ENCODE measurements at places on chromosomes 4 and X.

DNA sequence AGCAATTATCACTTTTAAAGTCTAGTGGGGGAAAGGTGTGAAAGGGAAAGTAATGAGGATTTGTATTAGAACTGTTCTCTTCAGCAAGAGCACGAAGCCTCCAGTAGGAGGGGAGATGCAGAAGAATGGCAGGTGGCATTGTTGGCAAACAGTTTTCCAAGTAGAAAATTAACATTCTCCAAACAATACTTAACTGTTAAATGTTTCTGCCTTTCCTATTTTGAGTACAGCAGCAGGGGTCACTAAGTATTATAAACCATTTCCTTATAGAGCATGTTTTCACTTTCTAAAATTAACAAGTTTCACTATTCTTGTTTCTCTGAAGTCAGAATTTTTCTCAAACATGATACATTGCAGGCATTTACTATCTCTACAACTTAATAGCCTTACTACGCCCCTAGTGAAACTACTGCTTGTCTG lies 58.7 kb downstream of the LEF1 start:
- H3K4me1 ChIP-seq: no peaks in the 10 kb centered on the region
- no peak for DNase-seq
- H3K36me3 ChIP-seq: no peaks in the 10 kb centered on the region

- no peaks in the 10 kb centered on the region for H3K36me3 ChIP-seq
- H3K4me3 ChIP-seq: no peak overlapping the region
- DNase-seq: no peak
- no peaks in the 10 kb centered on the region for H3K4me1 ChIP-seq
- H3K27ac ChIP-seq: no peak overlapping the region
Observed at GRCh38 chrX:1679238-1679637, 64.4 kb downstream of the ASMT start.

DNA sequence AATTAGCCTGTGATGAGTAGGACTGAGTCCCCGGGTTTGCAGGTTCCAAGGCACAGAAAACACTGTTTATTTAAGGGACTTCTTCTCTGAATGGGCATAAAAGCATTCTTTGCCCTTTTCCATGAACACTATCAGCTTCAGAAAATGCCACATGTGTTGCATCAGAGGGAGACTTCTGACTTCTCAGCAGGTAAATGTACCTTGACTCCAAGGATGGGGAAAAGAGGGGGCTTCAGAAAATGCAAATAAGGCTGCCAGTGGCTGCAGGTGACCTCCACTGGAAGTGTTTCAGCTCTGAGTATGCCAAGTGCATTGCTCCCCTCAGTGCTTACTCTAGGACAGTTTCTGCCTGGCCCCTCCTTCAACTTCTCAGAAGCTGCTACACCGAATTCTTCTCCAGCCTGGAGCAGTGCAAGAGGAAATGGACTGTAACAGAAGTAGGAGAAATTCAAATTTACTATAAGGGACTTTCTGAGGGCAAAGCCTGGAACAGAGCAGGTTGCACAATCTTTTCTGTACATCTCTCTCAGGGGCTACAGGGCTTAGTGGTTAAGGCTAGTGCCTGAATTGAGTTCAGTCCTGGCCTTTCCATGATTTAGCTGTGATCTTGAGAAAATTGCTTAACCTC lies 233.2 kb downstream of the PTTG2 start:
- no peaks in the 10 kb centered on the region for H3K4me1 ChIP-seq
- no peaks in the 10 kb centered on the region for H3K27me3 ChIP-seq
- no peak for DNase-seq
- no peaks in the 10 kb centered on the region for H3K36me3 ChIP-seq

GRCh38 chr4:7396186-7396910 lies 38.4 kb downstream of the PSAPL1 start:
- no peak overlapping the region for H3K4me3 ChIP-seq
- H3K4me1 ChIP-seq: no peaks in the 10 kb centered on the region
- no peaks in the 10 kb centered on the region for H3K36me3 ChIP-seq
- no peak overlapping the region for H3K27ac ChIP-seq
